ENCODE measurements at places on chromosomes 1 and 21. TPM values are rescaled to one million over a fixed set of nuclear protein-coding genes. Genes with fewer than 3 reads are reported as not detected.

DNA sequence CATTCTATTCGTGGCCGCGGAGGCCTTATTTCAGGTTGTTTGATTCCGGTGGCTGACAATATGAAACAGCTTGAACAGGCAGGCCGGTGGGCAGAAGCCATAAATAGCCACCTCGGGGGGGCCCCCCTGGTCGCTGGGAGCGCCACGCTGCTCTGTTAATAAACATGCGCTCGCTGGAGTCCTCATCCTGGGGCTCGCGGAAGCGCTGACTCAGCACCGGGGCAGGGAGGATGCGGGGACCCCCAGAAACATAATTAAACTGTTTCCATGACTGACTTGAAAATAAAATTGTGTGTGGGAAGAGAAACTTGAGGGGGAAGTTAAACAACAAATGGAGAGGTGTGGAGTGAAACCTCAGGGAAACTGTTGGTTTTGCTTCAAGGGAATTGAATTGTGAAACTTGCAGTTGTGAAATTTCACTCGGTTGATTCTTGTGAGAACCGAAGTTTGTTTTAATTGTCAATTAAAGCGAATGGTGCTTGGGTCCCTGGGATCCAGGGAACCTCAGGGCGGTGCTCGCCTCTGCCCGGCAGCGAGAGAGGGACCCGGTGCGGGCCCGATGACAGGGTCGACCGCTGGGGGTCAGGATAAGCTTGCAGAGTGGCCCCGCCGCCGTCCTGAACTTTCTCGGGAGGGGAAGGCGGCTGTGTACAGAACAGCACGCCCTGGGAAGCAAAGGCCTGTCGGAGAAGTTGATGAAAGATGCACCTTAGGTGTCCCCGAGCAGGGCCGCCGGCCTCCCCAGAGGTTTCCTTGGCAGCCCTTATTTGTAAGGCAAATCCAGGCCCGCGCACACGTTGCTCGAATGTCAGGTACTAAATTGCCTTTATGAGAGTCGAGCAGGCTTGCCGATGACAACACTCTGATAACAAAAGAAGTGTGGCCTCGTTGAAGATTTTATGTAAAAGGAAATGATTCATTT lies 176.9 kb upstream of the LMO4 start:
- peak; percentile 69 for DNase-seq

DNA sequence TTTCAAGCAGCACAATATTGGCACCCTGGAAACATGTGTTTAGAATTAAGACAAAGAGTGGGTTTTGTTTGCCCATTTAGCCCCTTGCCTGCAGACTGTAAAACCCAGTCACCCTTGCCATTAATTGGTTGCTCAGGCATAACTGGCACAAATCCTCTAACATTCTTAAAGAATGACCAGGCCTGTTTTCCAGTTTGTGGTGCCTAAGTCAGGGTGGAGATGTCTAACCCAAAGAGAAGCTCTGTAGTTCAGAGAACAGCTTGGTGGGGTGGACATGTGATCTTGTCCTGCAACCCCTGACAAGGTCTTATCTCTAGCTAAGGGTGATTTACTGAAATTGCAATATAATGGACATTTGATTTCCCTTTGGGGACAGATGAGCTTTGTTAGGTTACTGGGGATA lies 8.8 kb upstream of the ANGPTL7 start:
- no peak for DNase-seq

DNA sequence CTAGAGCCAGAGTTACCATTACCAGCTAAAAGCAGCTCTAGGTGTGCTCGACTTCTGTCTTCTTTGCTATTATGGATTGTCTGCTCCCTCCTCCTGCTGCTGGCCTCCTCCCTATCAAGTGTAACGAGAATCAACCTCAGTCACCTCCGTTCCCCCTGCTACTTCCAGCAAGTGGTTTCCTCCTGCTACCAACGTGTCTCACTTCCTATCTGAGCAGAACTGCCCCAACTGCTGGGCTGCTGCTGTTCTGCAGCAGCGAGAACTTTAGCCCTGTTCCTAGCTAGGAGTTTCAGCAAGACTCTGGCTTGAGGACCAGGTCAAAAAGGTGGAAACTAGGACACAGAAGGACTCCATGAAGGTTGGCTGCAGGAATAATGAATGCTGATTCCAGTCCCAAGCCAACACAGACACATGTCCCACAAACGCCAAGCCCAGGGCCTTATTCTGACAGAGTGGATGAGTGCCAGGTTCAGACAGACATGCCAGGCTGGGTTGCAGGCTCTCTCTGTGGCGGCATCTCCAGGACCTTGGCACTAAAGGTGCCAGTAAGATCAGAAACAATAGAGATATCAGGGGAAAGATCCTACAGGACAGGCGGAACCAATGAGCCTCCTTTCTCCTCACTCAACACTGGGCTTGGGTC lies 46.9 kb downstream of the CD34 start:
- DNase-seq = no peak

DNA sequence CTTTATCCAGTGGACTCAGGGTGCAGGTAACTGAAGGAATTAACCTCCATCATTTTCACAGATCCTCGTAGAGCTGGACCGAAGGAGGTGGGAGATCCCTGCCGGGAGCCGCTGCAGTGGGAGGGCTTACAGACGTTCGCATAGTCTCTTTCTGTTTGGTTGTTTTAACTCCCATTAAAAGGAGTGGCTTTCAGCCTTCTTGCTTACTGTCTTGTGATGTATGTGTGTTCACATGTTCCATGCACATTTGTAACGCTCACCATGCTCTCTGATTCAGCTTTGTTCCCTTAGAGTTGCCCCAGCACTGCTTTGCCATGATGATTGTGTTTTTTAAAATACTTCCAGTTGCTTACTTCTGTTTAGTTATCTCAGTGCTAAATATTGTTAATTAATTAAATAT lies 85.8 kb downstream of the ADARB1 start:
- DNase-seq = no peak

- DNase-seq = no peak
Measured at GRCh38 chr1:230730977-230731376, 16.2 kb upstream of the CAPN9 start.

GRCh38 chr21:33478935-33479678 lies 667 bp downstream of the TMEM50B start:
- DNase-seq = peak; percentile 24

GRCh38 chr1:19044471-19044870 lies 88.0 kb upstream of the IFFO2 start:
- DNase-seq = no peak

DNA sequence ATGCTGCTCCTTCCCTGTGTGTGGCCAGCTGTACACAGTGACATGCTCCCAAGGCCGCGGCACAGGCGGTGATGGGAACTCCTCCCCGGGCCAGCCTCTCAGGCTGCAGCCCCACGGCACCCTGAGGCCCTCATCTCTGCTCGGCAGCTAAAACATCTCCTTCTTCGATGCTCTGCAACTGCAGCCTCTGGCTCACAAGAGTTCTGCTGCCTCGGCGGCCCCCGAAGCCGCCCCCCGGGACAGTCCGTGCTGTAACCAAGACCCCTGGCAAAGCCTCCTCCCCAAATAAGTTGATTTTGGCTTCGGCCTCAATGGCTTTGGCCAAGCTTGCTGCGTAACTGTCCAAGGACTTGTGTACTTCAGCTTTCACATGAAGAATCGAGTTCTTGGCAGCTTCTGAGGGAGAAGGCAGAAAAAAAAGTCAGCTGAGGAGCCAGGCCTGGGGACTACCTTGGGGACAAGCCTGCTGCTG lies 51.3 kb downstream of the GPR161 start:
- peak; percentile 60 for DNase-seq

GRCh38 chr1:212561501-212561931 lies 47.0 kb upstream of the ATF3 start:
- DNase-seq = no peak

DNA sequence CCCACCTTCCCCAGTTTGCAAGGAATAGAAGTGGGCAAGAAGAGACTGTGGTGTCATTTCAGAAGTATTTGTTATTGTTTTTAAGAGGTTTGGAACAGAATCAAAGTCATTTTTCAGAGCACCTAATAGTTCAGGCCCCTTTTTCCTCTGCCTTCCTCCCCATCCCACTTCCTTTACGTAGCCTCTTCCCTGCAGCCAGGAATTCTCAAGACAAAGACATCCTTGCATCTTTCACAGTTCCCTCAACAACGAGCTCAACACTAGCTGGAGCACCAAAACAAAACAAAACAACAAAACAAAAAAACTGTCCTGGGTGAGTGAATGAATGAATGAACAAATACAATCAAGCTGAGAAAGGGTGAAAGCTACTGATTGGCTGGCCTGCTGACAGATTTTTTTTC lies 7.0 kb downstream of the PALMD start:
- no peak for DNase-seq

- DNase-seq = peak; percentile 79
Measured at GRCh38 chr1:155978325-155978972, at the start of gene ARHGEF2. TSS of gene ARHGEF2 (minus strand) at chr1:155978547. CDS start at chr1:155978427, 120 bp downstream.

DNA sequence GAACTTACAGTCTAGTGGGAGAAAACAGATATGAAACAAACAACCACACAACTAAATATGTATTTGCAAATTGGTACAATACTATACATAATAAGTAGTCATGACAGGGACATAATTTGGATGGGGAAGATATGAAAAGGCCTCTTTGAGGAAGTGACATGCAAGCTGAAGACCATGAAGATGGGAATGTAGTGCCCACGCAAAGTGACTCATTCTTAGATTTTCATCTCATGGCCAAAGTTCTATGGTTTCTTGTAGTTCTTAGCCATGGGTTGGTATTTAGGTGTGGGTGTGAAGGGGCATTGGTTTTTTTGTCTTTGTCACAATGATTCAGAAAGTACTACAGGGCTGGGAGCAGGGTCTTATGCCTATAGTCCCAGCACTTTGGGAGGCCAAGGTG lies 105.4 kb upstream of the FAM78B start:
- DNase-seq = no peak

DNA sequence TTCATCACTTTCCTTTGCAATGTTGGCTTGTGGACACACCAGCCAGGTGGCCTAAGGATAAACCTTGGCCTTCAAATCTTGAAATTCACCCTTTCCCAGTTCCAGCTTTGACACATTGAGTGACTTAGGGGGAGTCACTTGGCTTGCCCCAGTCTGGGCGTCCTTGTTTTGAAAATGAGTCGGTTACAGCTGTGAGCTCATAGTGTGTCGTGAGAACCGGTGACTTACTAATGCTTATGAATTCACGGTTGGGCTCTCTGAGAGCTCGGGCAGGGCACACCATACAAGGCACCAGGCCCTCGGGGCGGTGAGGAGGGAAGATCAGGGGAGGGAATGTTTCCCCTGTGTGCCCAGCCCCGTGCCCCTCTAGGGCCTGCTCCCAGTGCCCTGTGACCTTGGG lies 126.9 kb upstream of the TMPRSS2 start:
- no peak for DNase-seq

DNA sequence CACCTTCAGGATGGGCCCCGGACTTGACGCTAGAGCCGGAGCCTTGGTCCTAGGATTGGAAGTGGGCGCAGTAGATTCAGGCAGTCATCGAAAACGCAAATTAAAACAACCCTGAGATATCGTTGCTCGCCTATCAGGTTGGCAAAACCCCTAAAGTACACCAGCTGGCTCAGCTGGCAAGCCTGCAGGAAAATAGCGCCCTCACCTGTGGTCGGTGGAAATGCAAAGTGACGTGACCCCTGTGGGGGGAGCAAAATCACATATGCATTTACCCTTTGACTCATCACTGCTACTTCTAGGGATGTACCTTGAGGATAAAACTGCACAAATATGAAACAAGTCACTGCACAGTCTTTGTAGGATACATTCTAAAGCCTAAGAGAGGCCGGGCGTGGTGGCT lies 170.3 kb upstream of the TMEM51 start:
- DNase-seq = no peak

DNA sequence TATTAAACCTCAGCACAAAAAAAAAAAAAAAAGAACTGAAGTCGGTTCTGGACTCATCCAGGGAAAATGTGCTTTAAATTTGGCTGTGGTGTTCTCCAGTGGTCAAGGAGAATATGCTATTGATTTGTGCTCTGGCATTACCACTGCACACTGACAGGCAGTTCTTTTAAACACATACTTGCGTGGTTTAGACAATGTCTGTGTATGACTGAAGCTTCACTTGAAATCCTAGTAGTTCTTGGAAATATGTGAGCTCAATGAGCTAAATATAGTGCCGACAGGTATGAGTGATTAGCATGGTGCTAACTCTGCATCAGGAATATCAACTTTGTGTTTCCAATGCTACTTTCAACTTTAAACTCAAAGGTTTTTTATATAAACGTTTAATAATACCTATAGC lies 415.6 kb downstream of the SMYD3 start:
- no peak for DNase-seq

DNA sequence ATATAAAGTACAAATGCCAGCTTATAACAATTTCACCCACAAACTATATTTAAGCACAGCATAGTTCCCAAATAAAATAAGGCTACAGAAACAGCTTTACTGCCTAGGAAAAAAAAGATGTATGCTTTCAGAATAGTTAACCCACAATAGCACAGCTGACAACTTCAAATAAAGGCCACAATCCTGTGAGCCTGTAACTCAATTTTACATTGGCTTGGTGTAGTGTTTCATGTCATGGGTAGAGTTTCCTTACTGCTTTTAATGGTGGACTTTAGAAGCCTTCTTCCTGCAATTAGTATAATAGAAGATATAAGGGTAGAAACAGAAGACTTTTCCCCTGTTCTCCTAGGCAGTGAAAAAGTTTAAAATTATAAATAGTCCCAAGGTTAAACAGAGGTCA lies 44.3 kb upstream of the ZC3H11B start:
- no peak for DNase-seq

DNA sequence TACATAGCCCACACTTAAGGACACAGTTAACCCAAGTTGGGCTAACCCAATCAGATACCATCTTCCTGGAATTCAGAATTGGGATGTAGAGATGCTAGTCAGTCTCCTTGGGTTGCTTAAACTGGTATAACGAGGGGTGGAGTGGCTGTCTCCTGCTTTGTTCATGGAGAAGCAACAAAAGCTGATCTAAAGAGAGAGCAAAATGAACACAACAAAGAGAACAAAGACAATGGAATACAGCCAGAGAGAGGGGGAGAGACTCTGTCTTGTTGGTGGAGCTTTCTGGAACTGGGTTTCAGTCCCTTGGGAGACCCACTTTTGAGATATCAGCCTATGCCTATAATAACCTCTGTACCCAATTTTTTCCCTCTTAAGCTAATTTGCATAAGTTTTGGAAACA lies 138.1 kb downstream of the ATG4C start:
- DNase-seq = no peak

DNA sequence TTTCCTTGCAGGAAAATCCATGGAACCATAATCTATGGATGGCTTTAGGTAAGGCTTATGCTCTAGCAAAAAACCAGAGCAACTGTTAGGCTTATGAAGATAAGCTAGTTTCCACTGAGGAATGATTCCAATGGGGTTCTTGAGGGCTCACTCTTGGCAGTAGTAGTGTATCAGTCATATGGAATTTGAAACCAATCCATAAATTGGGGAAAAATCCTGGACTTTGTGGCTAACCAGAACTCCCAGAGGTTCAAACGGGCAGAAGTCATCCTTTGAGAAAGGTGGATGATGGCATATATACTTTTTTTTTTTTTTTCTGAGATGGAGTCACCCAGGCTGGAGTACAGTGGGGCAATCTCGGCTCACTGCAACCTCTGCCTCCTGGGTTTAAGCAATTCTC lies 54.2 kb upstream of the ATF3 start:
- DNase-seq = no peak

- peak; percentile 70 for DNase-seq
Measured at GRCh38 chr1:108643492-108644335, 17.2 kb downstream of the HENMT1 start.

- no peak for DNase-seq
Measured at GRCh38 chr1:248696261-248696660, 6.3 kb downstream of the OR14I1 start.

ST6GALNAC3 gene
- 12.4 TPM for polyA plus RNA-seq

APOBEC4 gene
- polyA plus RNA-seq = not detected

CXADR gene
- polyA plus RNA-seq = 1.4 TPM

MIER1 gene
- polyA plus RNA-seq = 31.9 TPM

HSD3B2 gene
- not detected for polyA plus RNA-seq

CRNN gene
- polyA plus RNA-seq = not detected

MEX3A gene
- 17.6 TPM for polyA plus RNA-seq

BCAR3 gene
- 18.4 TPM for polyA plus RNA-seq

SLC6A17 gene
- polyA plus RNA-seq = 0.39 TPM

LRRIQ3 gene
- 1.2 TPM for polyA plus RNA-seq

SLC22A15 gene
- polyA plus RNA-seq = 0.40 TPM

Data from muscle of arm (tissue), 14 donors.